ENCODE measurements at places on chromosomes 6 and 20. TPM values are rescaled to one million over a fixed set of nuclear protein-coding genes. Genes with fewer than 3 reads are reported as not detected.

The JPH2 gene
- 314 TPM for total RNA-seq

DNA sequence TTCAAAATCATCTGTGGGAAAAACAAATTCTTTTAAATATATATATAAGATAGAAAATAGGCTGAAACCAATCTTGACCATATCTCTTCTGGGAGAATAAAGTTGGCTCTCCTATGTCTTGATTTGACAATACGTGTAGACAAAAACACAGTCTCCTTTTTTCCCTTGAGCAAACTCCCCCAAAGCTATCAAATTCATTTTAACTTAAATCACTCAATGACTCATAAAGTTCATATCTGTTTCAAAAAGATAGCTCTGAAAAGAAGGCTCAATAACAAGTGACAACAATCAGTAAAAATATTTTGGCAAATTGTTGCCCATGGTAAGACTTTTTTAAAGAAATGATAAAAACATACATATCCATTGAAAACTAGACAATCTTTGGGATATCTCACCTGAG lies 236.0 kb upstream of the TENT5A start:
- DNase-seq: no peak

The MRAP2 gene
- 0.17 TPM for total RNA-seq

GRCh38 chr6:25239498-25239897 lies 39.7 kb upstream of the CARMIL1 start:
- DNase-seq: no peak

The TOMM6 gene
- 66.6 TPM for total RNA-seq

- DNase-seq: no peak
These were observed 985 bp downstream of the ZBP1 start for GRCh38 chr20:57619051-57619831.

DNA sequence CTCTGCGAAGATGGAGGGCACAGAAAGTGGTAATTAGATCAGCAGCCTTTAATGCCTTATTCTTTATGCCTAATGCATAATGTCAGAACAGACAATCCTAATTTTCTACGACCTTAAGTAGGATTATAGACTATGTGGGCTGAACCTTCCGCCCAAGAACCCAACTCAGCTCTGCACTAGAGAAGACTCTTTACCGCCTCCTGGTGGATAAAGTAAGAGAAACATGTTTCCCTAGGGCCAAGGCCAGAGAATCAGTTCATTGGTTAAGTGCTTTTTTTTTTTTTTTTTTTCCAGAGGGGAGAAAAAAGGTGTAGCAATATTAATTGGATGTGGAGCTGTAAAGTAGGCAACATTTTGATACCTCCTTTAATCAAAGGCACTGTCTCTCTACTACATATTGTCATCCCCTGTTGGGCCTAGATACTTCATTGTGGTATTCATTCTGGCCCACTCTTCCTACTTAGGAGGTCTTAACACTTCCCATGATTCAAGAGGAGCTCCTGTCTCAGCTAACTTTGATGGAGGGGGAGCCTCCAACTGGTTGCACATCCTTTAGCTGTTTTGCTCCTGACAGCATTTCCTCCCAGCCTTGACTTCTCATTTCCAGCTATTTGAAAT lies 124.9 kb upstream of the NRN1 start:
- DNase-seq: no peak

- DNase-seq: no peak
These were observed 349.6 kb downstream of the PHF3 start for GRCh38 chr6:63985223-63985622.

GRCh38 chr6:11248974-11249761 lies 16.7 kb upstream of the NEDD9 start:
- DNase-seq: no peak

DNA sequence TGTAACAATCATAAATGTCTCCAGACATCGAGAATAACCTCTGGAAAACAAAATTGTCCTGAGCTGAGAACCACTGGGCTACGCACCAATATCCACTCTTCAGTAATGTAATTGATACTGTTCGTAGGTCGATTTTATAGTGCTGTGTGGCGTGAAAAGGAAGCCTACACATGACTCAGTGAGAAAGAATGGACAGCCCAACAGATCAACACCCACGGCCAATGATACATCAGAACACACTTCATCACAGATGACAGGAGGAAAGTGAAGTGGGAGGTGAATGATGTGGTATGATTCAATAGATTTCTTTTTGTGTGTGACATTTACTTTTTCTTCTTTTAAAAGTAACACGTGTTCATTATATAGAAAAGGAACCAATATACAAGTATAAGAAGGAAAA lies 93.5 kb downstream of the RPS12 start:
- DNase-seq: no peak

GRCh38 chr20:57260934-57261333 lies 5.5 kb downstream of the BMP7 start:
- DNase-seq: no peak

- DNase-seq: no peak
These were observed 1.4 kb upstream of the RRBP1 start for GRCh38 chr20:17683218-17684076.

The FRS3 gene
- 7.1 TPM for total RNA-seq

GRCh38 chr20:4089756-4090487 lies 74.6 kb upstream of the RNF24 start:
- no peak for DNase-seq

The MEP1A gene
- total RNA-seq: not detected

DNA sequence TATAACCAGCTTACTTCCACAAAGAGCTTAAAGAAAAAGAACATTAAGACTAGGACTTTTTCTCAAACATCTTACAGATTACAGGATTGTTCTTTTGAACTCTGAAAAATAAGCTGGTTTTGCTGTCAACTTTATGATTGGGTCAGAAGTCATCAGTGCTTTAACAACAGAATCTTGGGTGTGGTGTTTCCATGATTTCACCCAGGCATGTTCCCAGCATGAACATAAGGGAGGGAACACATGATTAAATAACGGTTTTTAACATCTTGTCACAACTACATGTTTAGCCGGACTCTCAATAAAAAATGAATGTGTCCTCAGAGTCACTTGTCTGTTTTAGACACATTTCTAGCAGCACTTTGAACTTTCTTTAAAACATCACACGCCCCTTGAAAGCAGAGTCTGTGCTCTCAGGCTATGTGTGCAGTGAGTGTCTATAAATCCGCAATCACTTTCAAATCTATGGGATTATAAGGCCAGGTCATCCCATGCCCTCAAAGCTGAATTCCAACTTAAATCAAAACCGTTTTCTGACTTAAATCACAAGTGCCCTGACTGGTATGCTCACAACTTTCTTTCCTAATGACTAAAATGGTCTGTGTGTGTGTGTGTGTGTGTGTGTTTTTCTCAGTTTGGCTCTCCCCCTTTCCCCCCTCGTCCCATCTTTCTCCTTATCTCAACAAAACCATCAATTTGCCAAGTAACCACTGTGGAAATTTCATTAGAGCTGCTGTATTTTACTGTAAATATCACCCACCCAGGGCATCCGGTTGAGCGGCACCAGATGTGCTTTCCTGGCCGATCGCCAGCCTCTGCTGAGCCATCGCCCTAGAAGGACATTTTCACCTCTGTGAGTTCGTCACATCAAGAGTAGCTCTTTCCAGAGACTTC lies 216.8 kb upstream of the DTNBP1 start:
- no peak for DNase-seq

DNA sequence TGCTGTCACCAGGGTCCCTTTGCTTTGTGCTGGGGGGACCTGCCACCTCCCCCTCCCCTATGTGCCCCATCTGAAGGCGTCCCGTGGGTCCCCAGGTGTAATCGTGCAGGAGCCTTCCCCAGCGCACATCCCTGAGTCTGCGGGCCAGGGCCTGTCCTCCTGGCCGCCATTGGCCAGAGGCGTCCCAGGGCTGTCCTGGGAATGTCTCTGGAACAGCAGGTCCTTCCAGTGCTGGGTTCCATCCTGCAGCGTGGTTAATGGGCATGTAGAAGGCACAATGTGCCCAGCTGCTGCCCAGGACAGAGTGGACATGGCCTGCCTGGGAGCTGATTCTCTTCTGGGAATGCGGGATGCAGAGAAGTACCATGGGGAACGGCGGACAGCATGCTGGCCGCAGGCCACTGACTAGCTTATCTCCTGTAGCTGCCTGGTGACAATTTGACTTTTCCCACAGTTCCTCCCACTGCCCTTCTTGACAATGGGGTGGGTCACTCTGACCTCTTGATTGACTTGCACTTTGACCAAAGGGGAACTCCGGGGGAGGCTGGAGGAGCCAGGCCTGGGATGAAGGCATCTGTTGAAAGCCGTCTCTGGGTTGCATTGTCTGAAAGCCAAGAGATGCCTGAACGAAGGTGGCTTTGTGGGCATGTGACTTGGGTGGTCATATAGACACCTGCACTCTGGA lies 64.0 kb downstream of the CTCFL start:
- no peak for DNase-seq

DNA sequence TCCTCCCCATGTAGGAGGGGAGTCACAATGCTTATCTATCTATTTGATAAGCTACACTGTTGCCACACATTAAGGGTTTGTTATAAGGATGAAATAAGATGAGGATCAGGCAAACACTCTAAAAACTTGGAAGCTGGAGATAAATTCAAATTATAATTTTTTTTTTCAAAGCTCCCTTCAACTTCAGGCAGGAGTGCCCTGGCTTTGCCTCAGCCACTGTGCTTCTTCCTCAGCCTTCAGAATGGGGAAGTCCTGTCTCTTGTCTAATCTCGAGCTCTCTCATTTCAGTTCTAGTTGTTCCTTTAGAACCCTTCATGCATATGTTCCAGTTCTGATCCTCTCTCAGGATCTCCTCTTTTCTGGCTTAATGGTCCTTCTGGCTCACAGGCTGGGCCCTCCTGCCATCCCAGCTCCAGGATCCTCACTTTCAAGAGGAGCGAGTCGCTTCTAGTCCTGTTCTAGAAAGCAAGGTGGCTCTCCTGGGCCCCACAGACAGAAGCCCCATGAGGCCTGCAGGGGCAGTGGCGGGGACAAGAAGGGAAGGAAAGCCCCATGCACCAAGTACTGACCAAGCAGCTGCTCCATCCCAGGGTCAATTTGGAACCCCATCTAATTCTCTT lies 164.3 kb downstream of the VEGFA start:
- DNase-seq: no peak

The CCN5 gene
- total RNA-seq: 833 TPM

DNA sequence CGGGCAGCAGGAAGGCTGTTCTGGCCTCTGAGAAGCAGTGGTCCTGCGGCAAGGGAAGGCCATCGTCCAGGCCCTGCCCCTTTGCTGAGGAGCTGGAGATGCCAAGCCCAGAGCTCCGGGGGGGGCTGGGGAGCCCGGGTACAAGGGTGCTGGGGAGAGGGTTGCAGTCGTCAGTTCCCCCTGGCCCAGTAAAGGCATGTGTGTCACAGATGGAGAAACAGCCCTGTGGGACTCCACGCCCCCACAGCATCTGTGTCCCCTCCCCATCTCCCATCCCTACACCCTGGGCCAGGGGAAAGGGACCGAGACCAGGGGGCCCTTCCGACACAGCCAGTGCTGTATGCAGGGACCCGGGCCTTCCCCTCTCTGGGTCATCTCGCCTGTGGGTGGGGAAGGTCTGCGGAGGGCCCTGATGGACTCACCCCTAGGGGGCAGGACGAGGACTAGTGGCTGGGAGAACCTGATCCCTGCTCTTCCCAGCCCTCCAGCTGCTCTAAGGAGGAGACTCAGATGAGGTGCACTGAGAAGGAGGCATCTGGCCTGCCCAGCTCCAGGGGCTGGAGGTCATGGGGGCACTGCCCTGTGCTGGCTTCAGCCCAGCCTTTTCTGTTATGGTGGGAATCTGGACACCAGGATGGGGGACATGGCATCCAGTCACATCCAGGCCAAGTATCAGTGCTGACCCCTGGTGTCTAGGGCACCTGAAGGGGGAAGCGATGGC lies 609 bp downstream of the MYL9 start:
- no peak for DNase-seq

DNA sequence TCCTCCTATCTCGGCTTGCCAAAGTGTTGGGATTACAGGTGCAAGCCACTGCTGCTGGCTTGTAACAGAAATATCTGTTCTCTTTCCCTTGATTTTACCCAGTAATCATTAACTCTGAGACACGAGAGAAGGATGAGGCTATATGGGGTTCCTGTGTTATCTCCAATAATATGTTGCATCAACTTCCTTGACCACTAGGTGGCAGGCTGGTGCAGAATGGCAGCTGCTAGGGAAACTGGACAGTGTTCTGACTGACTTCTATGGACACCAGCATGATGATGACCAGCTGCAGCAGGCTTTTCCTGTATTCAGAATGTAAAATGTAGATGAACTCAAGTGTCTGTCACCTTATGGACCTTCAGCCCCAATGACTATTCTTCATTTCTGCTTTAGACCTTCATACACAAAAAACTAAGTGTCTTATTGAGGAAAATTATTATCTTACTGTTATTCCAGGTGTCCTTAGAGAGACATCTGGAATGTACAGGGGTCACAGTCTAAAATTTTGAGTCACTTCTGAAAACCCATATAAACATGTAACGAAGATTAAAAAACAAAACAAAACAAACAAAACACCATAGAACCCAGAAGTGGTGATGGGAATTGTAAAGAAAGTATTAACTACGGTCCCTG lies 20.4 kb upstream of the CD109 start:
- DNase-seq: peak; percentile 94

- no peak for DNase-seq
These were observed 618.6 kb downstream of the EPM2A start for GRCh38 chr6:145116591-145117178.

GRCh38 chr6:85135376-85136094 lies 314.3 kb upstream of the NT5E start:
- no peak for DNase-seq

DNA sequence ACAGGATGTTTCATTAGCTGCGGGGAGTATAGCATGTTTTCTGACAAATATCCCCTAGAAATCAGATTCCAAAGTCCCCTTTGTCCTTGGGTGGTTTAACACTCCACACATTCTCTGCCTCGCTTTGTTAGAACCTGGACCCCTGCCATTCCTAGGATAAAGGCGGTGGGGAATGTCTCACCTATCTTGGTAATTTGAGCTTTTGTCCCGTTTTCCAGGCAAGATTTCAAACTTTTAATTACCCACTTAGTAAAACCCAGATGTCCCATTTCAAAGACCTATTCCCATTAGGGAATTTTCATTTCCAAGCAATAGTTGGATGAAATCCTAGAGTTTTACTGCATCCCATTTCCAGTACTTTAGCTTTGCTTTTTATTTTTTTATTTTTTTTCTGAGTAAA lies 501.0 kb upstream of the MAP3K7 start:
- DNase-seq: no peak

GRCh38 chr6:167078745-167079144 lies 44.2 kb upstream of the CCR6 start:
- DNase-seq: no peak

- DNase-seq: no peak
These were observed 59.5 kb downstream of the TRIM38 start for GRCh38 chr6:26022132-26022472.

DNA sequence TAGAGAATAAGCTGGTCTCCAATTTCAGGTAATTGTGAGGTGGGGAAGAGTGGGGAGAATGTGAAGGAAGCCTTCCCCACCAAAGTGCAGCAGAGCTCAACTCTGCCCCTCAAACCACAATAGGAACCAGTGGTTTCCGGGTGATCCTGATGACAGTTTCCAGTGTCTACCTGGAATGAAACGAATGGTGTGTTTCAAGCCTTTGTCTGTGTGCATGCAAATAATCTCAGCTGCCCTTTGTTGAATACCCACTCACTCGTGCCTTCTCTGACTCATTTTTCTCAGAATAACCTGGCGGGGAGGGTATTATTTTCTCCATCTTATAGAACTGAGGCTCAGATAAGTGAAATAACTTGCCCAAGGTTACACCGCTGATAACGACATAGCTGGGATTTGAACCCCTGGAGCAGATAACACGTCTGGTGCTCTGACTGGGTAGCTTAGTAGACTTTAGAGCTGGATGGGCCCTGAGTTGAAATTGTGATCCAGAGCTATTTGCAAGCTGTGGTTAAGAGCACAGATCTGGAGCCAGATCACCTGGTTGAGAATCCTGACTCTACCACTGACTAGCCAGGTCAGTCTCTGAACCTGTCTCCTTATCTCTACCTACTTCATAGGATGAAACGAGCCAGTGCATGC lies 85.1 kb downstream of the EYA2 start:
- no peak for DNase-seq

Measured in esophagus muscularis mucosa (tissue), 4 donors.